Epithelial cell of prostate (primary cell): ENCODE measurements at places on chromosomes 1 and 21.

DNA sequence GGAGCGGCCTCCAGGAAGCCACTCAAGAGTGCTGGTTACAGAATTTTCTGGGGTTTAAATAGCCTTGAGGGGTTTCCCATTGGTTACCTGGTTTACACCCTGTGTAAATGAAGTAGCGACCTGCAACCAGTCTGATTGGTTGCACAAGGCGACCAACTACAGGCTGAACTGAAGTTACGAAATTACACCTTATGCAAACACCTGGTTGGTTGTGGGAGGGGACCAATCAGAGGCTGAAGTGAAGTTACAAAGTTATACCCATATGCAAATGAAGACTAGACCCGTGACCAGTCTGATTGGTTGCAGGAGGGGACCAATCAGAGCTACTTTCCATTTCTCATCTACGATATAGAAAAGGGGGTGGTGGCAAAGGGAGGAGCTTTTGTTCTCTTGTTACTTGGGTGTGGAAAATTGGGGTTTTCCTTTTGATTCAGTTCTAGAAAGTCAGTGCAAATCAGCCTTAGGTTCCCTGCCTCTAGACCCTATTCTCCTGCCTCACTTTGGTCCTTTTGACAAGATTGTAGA, 22.2 kb upstream of the C1orf174 start:
- DNase-seq = no peak

GRCh38 chr21:31668651-31669491, 9.4 kb downstream of the SOD1 start:
- DNase-seq = no peak

- no peak for DNase-seq
Measured at GRCh38 chr1:82227306-82228095, 426.8 kb downstream of the ADGRL2 start.

DNA sequence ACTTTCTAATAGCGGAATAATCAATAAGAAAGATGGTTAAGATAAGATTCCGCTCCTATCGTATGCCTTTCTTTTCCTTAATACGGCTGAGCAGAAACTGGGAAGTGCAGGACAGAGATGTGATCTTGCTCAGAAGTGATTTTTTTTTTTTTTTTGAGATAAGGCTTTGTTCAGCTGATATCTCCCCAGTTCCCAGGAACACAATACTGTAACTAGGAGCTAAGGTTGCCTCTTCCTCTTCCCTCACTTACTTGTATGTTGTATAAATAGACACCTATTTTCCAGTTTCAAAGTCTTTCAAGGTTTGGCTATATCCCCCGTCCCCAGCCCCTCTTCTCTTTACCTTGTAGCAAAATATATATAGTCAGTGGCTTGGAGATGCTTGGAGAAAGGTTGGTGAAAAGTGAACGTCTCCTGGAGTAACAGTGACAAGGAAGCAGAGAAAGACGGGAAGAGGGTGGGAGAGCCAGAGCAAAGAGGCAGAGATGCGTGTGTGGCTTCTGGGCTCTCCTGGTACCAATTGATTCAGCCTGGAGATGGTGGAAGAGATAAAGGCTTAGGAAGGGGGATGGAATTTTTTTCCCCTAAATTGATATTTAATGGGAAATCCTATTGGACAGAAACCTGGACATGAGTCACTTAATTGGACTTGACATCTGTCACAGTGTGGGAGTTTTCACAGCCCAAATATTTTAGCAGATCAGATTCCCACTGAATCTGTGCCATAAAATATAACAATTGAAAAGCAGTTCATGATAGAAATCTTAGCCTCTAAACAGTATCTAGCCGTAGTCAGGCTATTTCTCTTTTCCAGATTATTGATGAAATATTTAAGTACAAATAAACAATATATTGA, at the start of gene NHLH2:
TSS of gene NHLH2 (minus strand) at position 522 of the 856 bp plus-strand sequence. CDS start 2,754 bp downstream, outside the sequence.
- DNase-seq = no peak

- DNase-seq = no peak
Measured at GRCh38 chr1:204152310-204153044, 633 bp upstream of the ETNK2 start.

GRCh38 chr1:171984850-171985485, 143.7 kb downstream of the DNM3 start:
- DNase-seq = no peak

DNA sequence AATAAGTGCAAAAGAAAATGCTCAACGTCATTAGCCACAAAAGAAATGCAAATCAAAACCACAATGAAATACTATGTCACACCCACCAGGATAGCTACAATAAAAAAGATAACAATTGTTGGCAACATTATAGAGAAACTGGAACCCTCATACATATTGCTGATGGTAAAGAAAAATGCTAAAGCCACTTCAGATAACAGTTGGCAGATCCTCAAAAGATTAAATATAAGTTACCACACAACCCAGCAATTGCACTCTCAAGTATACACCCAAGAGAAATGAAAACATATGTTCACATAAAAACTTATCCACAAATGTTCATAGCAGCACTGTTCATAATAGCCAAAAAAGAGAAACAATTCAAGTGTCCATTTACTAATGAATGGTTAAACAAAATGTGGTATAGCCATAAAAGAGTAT, 20.7 kb downstream of the TRIM33 start:
- DNase-seq = no peak
